Ureter (tissue), 1 donor: ENCODE measurements at places on chromosomes 2 and 18. TPM values are rescaled to one million over a fixed set of nuclear protein-coding genes. Genes with fewer than 3 reads are reported as not detected.

The SERPINB3 gene
- total RNA-seq, result not detected

The GAL3ST2 gene
- total RNA-seq, result 0.47 TPM

The LBX2 gene
- 0.36 TPM for total RNA-seq

The SERPINB7 gene
- total RNA-seq, result not detected

GRCh38 chr2:150292807-150293206, 194.7 kb downstream of the RND3 start:
- no peak for DNase-seq

DNA sequence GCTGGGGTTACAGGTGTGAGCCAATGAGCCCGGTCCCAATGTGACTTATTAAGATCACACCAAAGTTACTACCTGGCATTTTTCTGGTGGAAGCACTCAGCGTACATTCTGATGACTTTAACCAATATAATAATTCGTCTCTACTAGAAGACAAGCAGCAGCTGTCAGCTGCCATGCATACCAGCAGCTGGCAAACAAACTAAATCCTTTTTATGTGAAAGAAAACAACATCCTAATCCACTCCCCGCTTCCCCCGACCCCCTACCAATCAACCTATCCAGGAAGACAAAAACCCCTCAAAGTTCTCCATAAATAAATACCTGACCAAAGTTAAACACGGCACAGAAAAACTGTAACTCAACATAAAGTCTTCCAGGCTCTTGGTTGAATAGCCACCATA, 42.1 kb downstream of the GPR155 start:
- no peak for DNase-seq

- DNase-seq, result no peak
Observed at GRCh38 chr2:66461664-66462500, 27.0 kb downstream of the MEIS1 start.

DNA sequence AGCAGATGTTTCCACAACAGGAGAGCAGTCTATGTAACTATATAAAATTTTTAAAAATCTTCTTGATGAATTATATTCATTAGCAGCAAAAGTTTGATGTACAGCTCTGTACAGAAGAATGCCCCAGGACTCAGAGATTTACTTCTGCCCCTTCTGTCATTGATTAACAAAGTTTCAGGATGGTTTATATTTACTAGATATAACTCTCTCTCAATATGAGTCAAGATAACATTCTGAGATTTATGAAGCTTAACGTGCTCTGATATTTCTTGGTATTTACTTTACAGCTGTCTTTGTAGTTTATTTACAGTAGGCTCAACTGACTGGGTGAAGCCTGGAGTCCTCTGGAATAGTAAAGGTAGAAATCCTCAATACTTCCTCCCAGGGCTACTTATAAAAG, 93.6 kb upstream of the HNMT start:
- no peak for DNase-seq

GRCh38 chr18:67665266-67665665, 148.7 kb upstream of the DSEL start:
- no peak for DNase-seq

GRCh38 chr2:143160732-143161707, 31.8 kb downstream of the ARHGAP15 start:
- DNase-seq, result no peak

DNA sequence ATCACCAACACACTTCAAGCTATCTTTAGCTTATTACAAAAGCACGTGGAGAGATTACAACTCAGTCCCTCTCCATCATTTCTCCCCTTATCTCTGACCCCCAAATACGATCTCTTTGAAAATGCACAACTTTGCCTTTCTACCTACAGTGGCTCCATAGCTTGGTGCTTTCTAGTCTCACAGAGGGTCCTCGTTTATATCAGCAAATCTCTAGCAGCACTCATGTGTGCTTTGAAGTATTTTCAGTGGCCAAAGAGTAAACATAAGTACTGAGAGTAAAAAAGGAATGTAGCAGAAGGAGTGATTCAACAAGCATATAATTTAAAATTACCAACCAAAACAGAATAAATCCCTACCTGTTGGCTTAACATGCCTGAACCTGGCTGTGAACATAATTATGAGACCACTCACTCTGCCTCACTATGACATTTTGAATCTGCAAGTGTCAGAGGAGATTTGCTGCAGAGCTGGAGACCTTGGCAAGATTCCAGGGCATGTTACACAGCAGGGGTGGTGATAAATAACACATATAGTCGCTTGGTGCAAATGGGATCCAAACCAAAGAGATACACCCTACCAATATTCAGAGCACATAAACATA, 54.6 kb downstream of the LAMA3 start:
- DNase-seq, result no peak

GRCh38 chr2:46954951-46955571, 39.5 kb upstream of the MCFD2 start:
- peak; percentile 67 for DNase-seq

- DNase-seq, result no peak
Observed at GRCh38 chr2:37730037-37730818, 58.8 kb upstream of the CDC42EP3 start.

DNA sequence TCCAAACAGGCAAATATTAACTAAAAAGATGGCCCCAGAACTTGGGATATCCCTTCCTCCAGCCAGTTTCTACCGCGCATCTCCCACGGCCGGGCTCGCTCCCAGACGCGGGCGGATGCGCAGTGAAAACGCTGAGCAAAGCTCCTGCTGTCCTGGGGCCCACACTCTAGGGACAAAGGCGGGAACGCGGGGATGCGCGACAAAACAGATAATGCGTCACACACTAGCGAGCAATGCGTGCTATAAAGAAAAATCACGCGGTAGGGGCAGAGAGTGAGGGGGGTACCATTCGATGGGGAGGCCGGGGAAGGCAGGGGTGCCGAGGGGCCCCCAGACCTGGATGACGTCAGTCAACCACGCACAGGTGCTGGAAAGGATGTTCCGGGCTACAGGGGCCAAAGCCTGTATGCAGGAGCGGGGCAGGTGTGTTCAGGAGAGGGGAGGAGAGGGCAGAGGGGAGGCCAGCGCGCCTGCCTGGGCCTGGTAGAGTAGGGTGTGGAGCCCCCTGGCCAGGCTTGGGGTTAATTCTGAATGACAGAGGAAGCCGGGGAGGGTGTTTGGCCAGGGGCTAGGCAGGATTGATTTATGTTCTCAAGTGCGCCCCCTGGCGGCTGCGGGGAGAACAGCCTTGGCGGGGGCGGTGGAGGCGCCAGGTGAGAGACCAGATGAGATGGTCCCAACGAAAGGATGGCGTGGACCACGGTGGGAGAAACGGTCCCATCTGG, 14.9 kb upstream of the ITM2C start:
- DNase-seq, result no peak

DNA sequence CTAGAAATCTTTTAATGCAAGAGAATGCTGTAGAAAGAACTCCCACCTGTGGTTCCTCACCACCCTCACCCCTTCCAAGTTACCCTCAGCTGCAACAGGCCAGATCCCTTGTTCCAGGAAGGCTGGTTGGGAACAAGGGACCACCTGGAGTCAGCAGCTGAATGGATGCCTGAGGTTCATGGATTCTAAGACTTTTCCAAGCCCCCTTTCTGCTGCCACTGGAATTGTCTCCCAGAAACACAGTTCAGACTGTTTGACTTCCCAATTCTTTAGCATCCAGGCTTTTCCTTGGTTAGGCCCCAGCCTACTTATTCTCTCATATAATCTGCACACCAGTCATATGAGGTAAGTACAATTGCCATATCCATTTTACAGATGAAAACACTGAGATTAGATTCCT, 8.0 kb upstream of the ADCY3 start:
- DNase-seq, result no peak
